Small intestine (tissue), 16 donors: ENCODE measurements at places on chromosomes 2 and 18.
A peak's percentile ranks its signal among the peaks of the same experiment; 100 is the strongest.

GRCh38 chr2:57549642-57550102 is 496.9 kb upstream of the VRK2 start:
- no peak for DNase-seq
- no peaks in the 10 kb centered on the region for H3K4me1 ChIP-seq
- no peak overlapping the region for H3K27ac ChIP-seq
- no peak overlapping the region for H3K4me3 ChIP-seq

GRCh38 chr2:33443274-33443829 is 33.1 kb upstream of the RASGRP3 start:
- H3K4me3 ChIP-seq, result no peak overlapping the region
- no peaks in the 10 kb centered on the region for H3K4me1 ChIP-seq
- no peak overlapping the region for H3K27ac ChIP-seq
- H3K27me3 ChIP-seq, result no peaks in the 10 kb centered on the region
- no peaks in the 10 kb centered on the region for H3K36me3 ChIP-seq
- DNase-seq, result no peak

- H3K4me1 ChIP-seq, result no peaks in the 10 kb centered on the region
- H3K27ac ChIP-seq, result no peak overlapping the region
- no peak overlapping the region for H3K4me3 ChIP-seq
- no peaks in the 10 kb centered on the region for H3K27me3 ChIP-seq
These were observed 50.2 kb upstream of the ANKRD44 start for GRCh38 chr2:197360744-197361156.

- H3K36me3 ChIP-seq, result no peaks in the 10 kb centered on the region
- no peaks in the 10 kb centered on the region for H3K27me3 ChIP-seq
- peaks cover 4% of the 10 kb centered on the region for H3K4me1 ChIP-seq
- H3K4me3 ChIP-seq, result no peak overlapping the region
- DNase-seq, result no peak
These were observed 6.3 kb upstream of the ASB1 start for GRCh38 chr2:238420442-238420841.

GRCh38 chr18:25853691-25854433 is 236.6 kb downstream of the SS18 start:
- DNase-seq, result peak; percentile 11
- no peak overlapping the region for H3K27ac ChIP-seq
- H3K27me3 ChIP-seq, result no peaks in the 10 kb centered on the region
- H3K4me1 ChIP-seq, result no peaks in the 10 kb centered on the region
- H3K36me3 ChIP-seq, result no peaks in the 10 kb centered on the region

GRCh38 chr2:48715042-48715899 is 40.3 kb downstream of the LHCGR start:
- no peak overlapping the region for H3K4me3 ChIP-seq
- peaks cover 2% of the 10 kb centered on the region for H3K4me1 ChIP-seq

DNA sequence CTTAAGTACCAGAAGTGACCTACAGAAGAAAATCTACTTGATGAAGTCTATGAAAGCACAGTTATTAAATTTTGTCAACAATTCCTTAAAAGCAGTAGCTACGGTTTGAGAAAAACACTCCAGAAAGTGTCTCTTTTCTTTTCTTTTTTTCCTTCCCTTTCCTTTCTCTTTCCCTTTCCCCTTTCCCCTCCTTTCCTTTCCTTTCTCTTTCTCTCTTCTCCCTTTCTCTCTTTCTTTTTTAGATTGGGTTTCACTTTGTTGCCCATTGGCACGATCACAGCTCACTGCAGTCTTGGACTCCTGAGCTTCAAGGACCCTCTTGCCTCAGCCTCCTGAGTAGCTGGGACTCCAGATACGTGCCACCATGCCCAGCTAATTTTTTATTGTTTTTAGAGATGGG is 2.6 kb upstream of the ALMS1 start:
- peaks cover 7% of the 10 kb centered on the region for H3K4me1 ChIP-seq
- no peak for DNase-seq
- H3K27ac ChIP-seq, result no peak overlapping the region
- H3K4me3 ChIP-seq, result no peak overlapping the region
- H3K36me3 ChIP-seq, result no peaks in the 10 kb centered on the region

DNA sequence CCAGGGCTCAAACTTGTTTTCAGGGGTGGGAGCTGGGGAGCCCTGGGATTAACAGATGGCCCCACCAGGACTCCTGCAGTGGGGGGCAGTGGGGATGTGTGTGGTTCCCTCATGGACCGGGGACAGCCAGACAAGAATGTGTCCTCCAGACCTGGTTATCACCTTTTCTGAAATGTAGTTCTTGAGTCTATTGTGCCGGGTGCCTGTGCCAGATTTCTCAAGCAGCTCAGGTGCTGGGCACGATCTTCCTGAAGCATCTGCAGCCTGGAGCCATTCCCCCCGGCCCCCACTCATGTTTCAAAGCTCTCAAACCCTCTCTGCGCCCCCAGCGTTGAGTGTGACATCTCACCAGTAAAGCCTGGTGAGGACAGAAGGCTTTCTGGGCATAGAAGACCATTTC is 48.4 kb upstream of the HAAO start:
- H3K4me1 ChIP-seq, result no peaks in the 10 kb centered on the region
- no peak overlapping the region for H3K4me3 ChIP-seq
- no peaks in the 10 kb centered on the region for H3K36me3 ChIP-seq
- no peak for DNase-seq
- H3K27ac ChIP-seq, result no peak overlapping the region

DNA sequence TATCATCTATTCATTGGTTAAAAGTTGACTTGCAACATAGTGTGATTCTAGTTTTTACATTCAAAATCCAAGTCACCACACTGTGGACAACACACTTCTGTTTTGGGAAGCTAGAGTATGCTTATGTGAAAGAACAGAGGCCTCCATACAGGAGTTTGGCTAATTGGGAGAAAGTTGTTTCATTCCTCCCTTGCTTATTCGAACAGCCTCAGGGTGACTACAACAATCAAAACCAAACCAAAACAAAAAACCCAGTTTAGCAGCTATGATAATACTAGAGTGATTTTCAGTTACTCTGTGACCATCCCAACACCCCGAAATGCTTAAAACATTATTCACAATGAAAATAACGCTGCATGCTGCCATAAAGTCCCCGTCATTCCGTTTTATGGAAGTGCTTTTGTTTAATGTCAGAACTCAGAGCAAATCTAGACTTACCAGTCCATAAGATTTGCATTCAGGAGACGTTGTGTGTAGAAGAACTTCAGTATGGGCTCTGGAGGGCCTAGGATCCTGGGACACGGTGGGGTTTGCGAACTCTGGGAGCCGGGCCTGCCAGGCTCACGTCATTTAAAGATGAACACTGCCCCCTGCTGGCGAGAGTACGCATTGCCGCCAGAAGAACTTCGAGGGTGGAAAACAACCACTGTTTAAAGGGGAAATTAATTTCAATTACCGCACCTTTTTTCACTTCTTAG is 111.4 kb downstream of the FTCDNL1 start:
- peak overlapping the region; percentile 70 for H3K27ac ChIP-seq
- H3K27me3 ChIP-seq, result no peaks in the 10 kb centered on the region
- peaks cover 22% of the 10 kb centered on the region for H3K4me1 ChIP-seq
- no peaks in the 10 kb centered on the region for H3K36me3 ChIP-seq

DNA sequence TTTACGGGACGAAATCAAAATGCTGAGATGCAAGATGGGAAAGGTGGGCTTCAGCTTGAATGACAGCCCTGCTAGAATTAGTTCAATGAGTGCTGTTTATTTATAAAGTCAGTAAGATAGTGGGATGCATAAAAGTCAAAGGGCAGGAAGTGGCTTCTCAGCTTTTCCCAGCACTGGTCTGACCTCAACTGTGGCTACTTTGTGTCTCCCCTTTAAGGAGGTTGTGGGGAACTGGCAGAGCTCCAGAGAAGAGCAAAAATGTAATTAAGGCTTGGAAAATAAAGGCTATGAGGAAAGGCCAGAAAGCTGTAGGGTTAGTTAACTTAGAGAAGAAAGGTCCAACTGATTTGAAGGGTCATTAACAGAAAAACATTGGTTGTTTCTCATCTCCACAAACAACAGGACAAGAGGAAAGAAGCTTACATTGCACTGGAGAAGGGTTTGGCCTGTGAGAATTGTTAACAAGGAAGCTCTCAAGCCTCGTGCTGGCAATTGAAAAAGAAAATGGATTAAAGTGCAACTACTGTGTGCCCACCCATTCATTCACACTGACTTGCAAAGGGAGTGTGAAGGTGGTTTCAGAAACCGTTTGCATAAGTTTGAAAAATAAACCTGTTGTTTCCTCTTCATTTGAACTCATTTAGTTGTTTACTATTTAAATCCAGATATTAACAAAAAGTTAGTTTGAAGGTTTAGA is 68.8 kb upstream of the CD28 start:
- H3K36me3 ChIP-seq, result no peaks in the 10 kb centered on the region
- peaks cover 8% of the 10 kb centered on the region for H3K4me1 ChIP-seq
- no peak for DNase-seq
- no peak overlapping the region for H3K27ac ChIP-seq
- no peak overlapping the region for H3K4me3 ChIP-seq

- peak overlapping the region; percentile 41 for H3K4me3 ChIP-seq
- H3K4me1 ChIP-seq, result no peaks in the 10 kb centered on the region
- H3K36me3 ChIP-seq, result no peaks in the 10 kb centered on the region
These were observed 392 bp downstream of the ST8SIA3 start for GRCh38 chr18:57352761-57353136.

DNA sequence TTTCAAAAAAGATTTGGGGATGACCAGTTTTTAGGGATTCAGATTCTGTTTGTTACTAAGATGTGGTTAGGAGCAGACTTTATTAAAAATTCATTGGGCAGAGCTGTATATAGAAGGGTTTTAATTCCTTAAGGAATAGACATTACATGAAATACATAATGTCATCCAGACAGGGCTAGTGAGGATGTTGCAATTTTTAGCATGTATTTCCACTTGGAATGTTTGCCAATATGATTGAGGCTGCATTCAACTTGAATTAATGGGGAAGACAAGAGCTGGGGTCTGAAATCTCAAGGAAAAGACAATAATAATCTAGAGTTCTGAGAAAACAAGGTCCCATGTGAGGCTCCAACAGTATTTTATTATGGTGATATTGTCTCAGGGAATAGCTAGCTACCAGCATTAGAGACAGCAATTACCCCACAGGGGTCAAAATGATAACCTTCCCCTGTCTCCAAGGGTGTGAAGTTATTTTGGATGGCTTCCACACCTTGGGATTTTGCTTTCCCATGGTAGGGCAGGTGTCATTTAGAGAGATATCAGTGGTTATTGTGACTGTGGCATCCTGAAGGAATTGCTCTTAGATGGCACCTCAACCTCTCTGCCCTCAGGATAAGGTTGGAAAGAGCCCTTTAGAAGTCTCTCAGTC is 60.2 kb downstream of the VSNL1 start:
- no peaks in the 10 kb centered on the region for H3K4me1 ChIP-seq
- no peak overlapping the region for H3K27ac ChIP-seq
- no peaks in the 10 kb centered on the region for H3K27me3 ChIP-seq
- no peak overlapping the region for H3K4me3 ChIP-seq
- no peaks in the 10 kb centered on the region for H3K36me3 ChIP-seq
- DNase-seq, result no peak

- no peaks in the 10 kb centered on the region for H3K4me1 ChIP-seq
- no peak for DNase-seq
- no peak overlapping the region for H3K4me3 ChIP-seq
These were observed 54.7 kb downstream of the CABLES1 start for GRCh38 chr18:23189768-23190661.

DNA sequence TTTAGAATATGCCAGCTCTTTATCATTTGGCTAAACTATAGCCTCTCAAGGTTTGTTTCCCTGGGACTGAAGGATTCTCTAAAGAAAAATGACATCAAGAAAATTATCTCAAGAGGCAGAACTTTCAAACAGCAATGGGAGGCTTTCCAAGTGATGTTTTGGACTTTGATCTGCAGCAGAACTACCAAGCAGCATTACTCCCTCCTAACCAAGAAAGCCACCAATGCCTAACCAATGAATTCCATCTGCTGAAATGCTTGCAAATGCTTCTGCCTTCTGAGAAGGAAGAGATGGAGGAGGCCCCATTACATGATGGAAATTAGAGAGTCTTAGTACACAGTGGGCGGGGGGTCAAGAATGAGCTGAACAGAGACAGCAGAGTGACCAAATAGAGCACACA is 95.1 kb upstream of the SLC35G4 start:
- H3K4me3 ChIP-seq, result no peak overlapping the region
- no peaks in the 10 kb centered on the region for H3K4me1 ChIP-seq
- H3K36me3 ChIP-seq, result no peaks in the 10 kb centered on the region
- no peak for DNase-seq
- H3K27me3 ChIP-seq, result no peaks in the 10 kb centered on the region
